ENCODE measurements at places on chromosomes 16 and 17. TPM values are rescaled to one million over a fixed set of nuclear protein-coding genes. Genes with fewer than 3 reads are reported as not detected.

TMEM88 gene
- total RNA-seq: not detected

DLX4 gene
- total RNA-seq: not detected

DNA sequence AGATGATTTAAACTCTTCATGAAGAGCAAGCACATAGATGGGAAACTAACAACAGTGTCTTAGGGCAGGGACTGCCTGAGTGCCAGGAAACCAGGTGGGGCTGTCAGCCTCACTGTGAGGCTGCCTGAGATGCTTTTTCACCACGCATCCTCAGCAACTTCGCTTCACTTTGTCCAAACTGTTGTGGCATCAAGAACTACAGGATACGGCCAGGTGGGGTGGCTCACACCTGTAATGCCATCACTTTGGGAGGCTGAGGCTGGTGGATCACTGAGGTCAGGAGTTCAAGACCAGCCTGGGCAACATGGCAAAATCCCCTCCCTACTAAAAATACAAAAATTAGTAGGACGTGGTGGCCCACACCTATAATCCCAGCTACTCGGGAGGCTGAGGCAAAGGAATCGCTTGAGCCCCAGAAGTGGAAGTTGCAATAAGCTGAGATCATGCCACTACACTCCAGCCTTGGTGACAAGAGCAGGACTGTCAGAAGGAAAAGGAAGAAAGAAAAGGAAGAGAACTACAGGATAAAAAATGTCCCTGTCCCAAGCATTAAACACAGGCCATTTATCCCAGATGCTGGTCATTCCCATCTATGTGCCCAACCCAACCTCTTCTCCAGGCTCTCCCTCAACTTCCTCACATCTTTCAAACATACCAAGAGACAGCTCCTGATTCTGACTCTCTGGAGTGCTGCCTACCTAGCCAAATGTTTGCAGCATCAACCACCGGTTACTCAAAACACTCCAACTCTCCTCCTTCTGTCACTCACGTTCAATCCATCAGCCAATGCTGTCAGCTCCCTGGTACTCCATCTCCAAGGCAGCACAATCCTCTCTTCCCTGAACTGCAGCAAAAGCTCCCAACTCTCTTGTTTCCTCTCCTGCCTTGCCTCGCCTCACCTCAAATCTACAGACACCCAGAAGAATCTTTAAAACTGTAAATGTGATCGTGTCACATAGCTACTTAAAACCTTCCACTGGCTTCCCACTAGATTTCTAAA lies 1.6 kb downstream of the EIF4A3 start:
- peak overlapping the region; percentile 10 for H3K27ac ChIP-seq
- peak; percentile 5 for DNase-seq
- H3K4me1 ChIP-seq: peaks cover 8% of the 10 kb centered on the region
- peak overlapping the region; percentile 87 for H3K4me3 ChIP-seq
- no peaks in the 10 kb centered on the region for H3K27me3 ChIP-seq

DNA sequence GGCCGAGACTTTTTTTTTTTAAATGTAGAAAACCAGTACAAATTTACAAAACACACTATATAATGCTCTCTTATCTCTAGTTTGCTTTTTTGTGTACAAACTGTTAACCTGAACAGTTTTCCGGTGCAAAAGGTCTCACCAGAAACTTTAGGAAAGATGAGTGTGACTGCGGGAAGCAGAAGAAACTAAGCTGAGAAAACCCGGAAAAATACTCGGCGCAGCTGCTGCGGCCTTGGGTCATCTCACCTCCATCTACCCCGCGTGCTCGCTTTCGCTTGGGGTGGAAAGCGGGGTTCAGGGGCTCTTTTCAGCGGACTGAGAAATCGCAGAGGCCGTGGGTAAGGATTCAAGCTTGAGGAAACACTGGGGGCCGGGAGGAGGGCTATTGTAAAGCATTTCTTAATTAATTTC lies 1.8 kb downstream of the SALL1 start:
- H3K4me3 ChIP-seq: peak overlapping the region; percentile 89
- no peaks in the 10 kb centered on the region for H3K36me3 ChIP-seq
- H3K27ac ChIP-seq: peak overlapping the region; percentile 90
- no peak for DNase-seq

GRCh38 chr17:58764373-58764772 lies 8.7 kb downstream of the PPM1E start:
- no peak for DNase-seq
- H3K4me3 ChIP-seq: no peak overlapping the region
- peaks cover 7% of the 10 kb centered on the region for H3K27me3 ChIP-seq

Data from IMR-90 (cell line).